ENCODE measurements at places on chromosomes 1 and 21.

DNA sequence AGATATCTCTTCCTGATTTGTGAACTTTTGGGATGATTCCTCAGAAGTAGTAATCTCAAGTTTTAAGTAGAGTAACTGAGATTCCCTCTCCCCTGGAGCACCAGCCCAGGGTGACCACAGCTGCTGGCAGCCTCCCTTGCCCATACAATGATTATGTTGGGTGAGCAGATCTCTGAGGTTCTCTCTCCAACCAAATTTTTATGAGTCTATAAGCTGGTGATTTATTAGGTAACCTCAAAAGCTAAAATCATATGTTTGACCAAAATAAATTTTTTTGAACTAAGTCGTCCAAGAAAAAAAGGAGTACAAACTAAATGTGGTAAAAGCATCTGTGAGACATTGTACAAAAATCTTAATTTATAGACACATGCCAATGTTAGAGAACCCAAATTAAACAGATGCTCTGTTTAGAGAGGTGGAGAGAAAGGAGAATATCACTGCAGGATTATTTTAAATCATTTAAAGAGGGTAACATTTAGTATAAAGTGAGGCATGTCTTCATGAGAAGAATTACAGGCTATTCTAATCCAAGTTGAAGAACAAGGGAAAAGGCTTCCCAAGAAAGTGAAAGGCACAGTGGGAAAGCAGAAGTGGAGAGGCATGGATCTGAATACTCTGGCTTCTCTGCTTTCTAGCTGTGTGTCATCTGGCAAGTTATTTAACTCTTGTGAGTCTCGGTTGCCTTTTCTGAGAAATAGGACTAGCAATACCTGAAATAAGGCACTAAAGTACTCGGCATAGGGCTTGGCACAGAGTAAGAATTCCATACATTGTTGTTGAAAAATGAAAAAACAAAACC, 2.5 kb downstream of the AKNAD1 start:
- DNase-seq, result no peak

DNA sequence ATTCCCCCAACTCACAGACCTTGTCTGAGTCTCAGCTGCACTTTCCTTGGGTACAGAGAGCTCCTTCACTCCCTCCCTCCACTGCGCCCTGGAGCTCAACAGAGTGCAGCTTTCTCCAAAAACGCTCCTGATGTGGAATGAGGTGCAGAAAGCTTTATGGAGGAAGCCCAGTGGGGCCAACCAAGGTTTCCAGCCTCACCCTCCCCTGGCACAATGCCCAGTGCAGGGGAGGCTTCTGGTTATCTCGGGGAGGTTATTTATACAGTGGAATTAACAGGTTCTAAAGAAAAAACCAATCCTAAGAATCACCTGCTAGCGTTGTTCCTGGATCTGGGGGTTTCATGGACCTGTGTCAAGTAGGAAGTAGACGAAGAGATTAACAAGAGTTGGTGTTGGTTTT, at the start of gene ITLN1:
Gene ITLN1 (minus strand): TSS at position 139 of the 400 bp plus-strand sequence. CDS start 303 bp downstream, outside the sequence.
- DNase-seq, result no peak

DNA sequence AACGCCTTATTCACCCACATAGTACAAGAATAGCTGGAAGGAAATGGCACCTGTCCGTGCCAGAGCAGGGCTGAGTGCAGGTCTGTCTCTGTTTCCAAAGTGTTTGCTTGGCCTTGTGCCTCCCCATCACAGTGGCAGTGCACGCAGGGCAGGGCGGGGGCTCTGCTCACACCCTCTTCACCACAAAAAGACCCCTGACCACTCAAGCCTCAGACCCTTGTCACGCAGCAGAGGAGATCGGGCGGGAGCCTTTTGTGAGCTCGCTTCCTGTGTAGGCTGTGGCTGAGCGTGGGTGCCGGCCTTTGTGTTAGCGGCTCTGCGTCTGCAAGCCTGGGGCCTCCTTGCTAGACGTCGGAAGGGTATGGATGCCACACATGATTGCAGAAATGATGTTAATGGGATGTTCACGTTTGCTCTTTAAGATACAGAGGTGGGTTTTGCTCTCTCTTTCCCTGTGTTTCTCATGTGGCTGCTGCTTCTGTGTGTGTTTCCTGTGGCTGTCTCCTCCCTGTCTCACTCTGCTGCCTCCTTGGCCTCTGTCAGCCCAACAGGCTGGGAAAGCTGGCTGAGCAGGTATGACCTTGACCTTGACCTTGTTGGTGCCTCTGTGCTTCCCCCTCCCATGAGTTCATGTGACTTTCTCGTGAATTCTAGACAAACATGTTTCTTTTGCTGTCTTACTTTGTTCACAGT, 45.4 kb downstream of the S100B start:
- DNase-seq, result no peak

DNA sequence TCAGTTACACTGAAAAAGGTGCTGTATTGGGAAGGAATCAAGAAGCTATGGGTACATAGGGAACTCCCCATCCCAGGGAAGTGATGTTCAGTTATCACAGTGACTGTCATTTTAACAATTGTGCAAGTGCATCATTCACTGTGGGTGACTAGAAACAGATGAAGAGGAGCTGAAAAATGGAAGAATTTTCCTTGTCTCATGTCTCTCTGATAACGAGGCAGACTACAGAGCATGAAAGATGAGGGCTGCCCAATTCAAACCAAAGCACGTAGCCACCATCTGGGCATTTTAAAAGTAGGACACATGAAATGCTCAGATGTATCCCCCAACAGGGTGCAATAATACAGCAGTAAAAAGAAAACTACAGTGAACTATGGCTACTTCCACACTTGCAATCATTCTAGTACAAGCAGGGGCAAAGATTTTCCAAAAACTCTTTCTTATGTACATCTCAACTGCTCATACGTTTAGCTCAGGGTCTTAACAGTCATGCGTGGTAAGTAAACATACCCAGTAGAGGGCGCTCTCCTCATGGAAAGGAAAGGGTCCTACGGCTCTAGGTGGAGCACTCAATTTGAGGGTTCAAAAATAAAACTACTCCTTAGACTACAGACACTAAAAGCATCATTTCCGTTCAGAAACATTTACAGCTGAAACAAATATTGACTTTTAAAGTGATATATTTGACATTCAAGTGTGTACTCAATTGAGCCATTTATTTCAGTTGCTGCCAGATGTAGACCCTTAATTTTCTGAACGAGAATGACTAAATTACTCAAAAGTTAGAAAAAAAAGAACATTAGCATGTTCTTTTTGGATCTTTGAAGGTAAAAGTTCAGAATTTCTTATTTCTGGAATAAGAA, 143.2 kb downstream of the KCTD3 start:
- peak; percentile 50 for DNase-seq

GRCh38 chr1:33047839-33048305, 11.2 kb upstream of the AK2 start:
- no peak for DNase-seq

DNA sequence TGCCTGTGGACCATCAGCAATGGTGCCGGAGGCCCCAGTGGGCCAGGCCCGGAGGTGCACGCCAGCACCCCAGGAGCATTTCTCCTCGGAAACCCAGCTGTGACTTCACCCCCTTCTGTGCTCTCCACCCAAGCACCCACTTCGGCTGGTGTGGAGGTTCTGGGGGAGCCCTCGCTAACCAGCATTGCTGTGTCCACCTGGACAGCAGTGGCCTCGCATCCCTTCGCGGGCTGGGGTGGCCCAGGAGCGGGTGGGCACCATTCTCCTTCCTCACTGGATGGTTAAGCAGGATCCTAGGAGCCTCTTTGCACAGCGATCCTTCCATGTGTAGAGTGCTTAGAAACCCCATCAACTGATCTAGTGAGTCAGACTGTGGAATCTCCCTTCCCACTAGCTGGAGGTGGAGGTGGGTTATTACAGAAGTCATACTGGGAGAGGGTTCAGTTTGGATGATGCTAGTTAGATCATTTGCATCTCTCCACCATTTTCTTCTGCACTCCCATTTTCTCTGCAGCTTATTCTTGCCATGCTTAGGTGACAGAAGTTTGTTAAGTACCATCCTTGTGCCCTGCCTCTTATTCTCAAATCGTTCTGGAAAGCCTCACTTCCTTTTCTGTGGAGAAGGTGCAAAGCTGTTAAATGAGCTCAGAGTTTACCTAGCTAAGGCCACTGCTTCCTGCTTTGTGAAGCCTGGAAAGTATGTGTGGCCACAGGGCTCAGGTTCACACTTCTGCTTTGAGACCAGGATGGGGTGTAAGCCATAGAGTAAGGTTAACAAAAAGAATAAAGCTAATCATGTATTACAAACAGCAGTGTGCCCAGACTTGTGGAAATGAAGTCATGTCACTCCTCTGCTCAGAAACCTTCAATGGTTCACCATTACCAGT, 32.3 kb downstream of the TBX19 start:
- no peak for DNase-seq

DNA sequence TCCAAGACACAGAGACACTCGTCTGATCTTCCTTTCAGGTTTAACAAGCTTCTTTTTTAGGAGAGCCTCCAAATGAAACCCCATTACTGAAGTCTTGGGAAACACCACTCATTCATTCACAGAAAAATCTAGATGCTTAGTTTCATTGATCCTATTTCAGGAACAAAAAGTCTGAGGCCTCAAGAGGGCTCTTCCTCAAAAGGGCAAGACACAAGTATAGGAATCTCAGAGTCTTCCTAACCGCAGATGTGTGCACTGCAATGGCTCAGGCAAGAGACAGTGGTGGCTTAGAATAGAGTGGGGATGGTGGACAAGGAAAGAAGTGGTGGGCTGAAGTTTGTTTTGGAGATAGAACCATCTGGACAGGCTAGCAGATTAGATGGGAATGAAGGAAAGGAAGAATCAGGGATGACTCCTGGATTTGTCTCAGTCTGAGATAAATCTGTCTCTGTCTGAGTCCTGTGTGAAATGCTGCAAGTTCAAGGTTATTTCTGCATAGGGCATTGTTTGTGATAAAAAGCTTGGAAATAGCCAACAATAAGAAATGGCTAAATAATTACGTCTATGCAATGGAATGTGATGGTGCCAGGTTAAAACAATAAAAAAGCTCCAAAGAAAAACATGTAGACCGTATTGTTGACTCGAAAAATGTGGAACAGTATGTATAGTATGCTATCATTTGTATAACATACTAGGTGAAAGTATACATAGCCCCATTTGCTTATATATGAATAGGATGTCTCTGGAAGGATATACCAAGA, 8.9 kb upstream of the CTSE start:
- no peak for DNase-seq

DNA sequence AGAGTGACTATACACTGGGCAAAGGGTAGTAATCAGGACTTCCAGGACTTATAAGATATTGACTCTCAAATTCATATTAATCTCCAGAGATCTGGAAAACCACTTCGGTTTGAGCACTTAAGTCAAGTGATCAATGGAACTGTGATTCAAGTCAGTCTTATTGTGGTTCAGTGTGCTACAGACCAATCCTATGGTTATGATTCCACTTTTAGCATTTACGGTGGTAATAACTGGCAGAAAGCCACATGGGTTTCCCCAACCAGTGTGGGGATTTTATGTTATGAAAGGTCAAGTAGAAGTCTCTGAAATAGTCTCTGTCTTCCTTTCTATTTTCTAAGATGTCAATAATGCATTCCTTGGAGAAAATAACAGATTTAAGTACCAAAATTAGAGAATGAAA, 151.3 kb upstream of the NEGR1 start:
- no peak for DNase-seq

GRCh38 chr1:185603158-185603557, 131.0 kb upstream of the HMCN1 start:
- no peak for DNase-seq

GRCh38 chr1:245153552-245154428, 995 bp upstream of the KIF26B start:
- no peak for DNase-seq

- DNase-seq, result peak; percentile 92
Measured at GRCh38 chr1:111852261-111852721, 96.6 kb downstream of the DDX20 start.

GRCh38 chr1:159869607-159870006, 7.2 kb upstream of the VSIG8 start:
- DNase-seq, result no peak

GRCh38 chr21:17451364-17451891, 61.4 kb upstream of the CXADR start:
- no peak for DNase-seq

DNA sequence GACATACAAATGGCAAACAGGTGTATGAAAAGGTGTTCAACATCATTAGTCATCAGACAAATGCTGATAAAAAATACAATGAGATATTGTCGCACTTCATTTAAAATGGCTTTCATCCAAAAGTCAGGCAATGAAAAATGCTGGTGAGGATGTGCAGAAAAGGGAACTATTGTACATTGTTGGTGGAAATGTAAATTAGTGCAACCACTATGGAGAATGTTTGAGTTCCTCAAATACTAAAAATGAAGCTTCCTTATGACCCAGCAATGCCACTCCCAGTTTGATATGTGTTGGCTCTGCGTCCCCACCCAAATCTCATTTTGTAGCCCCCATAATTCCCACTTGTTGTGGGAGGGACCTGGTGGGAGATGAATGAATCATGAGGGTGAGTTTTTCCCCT, 309.7 kb upstream of the ZRANB2 start:
- DNase-seq, result no peak

GRCh38 chr1:168665975-168666374, 63.0 kb downstream of the DPT start:
- DNase-seq, result no peak

DNA sequence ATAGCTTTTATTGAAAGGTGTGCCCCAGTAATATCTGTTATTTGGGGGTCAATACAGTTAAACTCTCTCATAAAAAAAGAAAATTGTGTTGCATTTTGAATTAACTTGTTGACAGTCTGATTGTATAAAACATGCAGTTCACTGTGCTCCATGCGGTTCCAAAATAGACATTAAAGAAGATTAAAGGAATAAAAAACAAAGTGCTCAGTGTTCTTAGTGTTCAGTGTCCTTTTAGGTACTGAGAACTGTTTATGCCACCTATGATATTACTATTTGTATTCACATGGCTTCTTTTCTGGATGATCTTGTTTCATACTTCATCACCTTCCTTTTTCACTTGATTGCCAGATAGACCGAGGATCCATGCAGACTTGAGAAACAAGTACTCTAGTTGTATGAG, 15.3 kb upstream of the SGIP1 start:
- DNase-seq, result no peak

- DNase-seq, result no peak
Measured at GRCh38 chr1:16112596-16113555, 39.4 kb upstream of the FAM131C start.

- no peak for DNase-seq
Measured at GRCh38 chr1:172252321-172252720, 168.2 kb upstream of the C1orf105 start.

DNA sequence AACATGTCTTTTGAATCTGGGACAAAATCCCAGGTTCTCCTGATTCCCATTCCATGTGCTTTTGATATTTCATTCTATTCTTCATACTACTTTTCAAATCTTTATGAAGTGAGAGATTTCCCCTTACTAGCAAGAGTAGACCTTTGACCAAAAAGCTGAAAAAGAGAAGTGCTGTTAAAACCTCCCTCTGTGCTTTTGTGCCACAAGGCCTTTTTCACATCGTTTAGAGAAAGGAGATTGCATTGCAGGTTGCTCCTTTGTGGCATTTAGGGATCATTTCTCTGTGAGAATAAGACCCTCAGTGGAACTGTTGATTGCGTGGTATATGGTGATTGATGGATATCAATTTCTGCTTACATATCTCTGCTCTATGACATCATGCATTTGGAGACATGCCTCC, 148.8 kb downstream of the TGFB2 start:
- no peak for DNase-seq

- no peak for DNase-seq
Measured at GRCh38 chr21:29233611-29234540, 64.8 kb upstream of the BACH1 start.
